Activated CD4-positive, alpha-beta T cell treated with anti-CD3 and anti-CD28 coated beads, Interleukin-2, amount 10 ng/mL, durations not matched to agents 7 days and 5 days (primary cell): ENCODE measurements at places on chromosomes 11 and 22.

DNA sequence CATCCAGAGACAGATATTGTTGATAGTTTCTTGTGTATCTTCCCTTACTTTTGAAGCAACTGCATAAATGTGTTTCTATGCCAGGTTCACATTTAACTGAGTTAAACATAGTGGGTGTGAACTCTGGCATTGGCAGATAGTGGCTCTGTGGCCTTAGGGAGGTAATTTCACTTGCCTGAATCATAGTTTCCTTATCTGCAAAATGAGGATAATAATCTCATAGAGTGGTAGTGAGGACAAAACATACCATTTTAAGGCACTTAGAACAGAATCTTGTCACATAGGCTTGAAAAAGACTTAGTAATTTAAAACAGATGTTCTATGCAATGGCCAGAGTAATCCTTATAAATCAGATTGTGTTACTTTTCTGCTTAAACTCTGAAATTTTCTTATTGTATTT, 56.4 kb upstream of the SYN3 start:
- DNase-seq = no peak

DNA sequence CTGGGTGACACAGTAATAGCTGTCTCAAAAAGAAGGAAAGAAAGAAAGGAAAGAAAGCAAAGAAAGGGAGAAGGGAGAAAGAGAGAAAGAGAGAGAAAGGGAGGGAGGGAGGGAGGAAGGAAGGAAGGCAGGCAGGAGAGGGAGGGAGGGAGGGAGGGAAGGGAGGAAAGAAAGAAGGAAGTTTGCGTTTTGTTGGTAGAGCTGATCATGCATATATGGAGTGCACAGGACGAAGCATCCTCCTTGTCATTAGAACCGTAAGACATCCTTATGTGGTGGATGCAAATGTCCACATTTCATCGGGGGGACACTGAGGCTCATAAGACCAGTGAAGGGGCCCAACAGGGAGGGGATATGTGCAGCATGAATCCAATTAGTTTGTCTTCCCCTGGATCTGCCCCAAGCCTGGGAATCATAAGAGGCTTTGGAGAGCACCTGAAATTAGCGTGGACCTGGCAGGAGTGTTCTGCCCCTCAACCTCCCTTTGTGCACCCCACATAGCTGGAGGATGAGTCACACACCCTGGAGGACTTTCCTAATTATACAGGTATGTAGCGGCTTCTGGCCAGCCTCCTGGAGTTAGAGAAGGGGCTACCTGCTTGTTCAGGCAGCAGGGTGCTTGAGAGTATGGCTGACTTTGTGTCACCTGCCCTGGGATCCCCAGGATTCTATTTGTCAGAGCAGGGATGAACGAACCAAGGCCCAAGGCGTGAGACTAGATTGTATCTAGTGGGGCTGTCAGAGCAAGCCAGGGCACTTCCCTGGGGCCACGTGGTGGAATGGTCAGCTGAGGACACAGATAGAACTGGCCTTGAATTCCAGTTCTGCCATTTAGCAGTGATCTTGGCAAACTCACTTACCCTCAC, 119.7 kb upstream of the CD82 start:
- no peak for DNase-seq

DNA sequence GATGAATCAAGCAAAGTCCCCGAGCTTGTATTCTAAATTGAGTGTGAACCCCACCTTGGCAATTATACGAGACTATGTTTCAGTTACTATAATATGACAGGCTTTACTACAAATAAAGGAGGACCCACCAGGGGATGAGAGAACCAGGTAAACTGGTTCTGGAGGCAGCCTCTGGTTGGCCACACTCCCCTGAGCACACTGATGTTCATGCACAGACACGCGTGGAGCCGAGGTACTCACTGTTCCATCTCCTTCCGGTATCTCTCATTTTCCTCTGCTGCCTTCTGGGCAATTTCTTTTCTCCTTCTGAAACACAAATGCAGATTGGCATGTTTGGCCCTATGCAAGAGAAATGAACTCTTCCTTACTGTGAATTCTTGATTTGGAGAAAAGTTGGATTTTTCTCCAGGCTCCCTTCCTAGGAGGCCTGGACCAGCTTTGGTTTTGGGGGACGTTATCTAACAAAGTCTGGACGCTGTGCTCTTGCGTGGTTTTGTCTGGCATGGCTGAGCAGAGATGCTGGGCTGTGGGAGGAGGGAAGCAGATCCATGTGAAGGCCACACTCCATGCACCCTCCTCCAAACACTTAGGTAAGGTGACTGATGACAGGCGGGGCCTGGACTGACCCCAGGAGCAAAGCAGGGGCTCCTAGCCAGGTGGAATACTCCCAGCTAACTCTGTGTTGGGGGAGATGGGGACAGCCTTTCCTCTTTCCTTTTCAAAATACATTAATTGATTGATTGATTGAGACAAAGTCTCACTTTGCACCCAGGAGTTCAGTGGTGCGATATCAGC, 22.9 kb downstream of the USH1C start:
- DNase-seq = no peak

- DNase-seq = no peak
Observed at GRCh38 chr22:31139066-31139465, 1.2 kb downstream of the PLA2G3 start.

DNA sequence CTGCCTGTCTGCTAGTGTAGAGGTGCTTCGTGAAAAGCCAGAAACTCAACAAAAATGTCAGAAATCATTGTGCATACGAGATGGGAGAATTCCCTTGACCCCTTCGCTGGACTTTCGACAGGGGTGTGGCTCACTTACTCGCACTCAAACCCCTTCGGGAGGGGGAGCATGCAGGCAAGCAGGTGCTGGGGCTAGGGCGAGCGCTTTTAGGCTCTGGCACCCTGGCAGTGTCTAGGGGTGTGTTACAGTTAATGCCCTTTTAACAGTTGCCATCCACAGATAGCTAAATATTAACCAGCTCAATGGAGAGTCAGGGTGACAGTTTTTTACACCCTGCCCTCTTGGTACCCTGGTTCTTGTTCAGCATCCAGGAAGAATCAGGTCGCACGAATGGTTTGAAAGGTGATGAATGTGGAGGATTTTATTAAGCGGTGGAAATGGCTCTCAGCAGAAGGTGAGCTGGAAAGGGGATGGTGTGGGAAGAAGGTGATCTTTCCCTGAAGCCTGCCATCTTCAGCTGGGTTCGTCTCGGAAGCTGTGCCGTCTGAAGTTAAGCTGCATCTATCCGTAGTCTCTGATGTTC, 59.6 kb upstream of the SHANK2 start:
- DNase-seq = no peak

DNA sequence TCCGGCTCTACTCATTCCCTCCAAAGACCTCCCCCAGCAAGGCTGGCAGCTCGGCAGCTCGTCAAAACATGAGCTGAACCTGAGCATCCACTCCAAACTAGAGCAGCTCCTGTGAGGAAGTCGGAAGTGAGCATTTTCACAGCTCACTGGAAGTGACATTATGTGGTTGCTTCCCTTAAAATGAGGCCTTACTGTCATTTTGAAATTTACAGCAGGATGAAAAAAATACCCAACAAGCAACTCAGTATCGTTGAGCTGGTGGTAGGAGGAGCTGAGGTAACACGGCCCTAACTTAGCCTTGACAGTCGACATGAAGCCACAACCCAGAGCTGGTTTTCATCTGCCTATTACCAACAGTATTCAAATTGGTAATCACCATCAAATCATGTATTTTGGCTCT, 38.0 kb upstream of the ARFGAP3 start:
- peak; percentile 40 for DNase-seq

DNA sequence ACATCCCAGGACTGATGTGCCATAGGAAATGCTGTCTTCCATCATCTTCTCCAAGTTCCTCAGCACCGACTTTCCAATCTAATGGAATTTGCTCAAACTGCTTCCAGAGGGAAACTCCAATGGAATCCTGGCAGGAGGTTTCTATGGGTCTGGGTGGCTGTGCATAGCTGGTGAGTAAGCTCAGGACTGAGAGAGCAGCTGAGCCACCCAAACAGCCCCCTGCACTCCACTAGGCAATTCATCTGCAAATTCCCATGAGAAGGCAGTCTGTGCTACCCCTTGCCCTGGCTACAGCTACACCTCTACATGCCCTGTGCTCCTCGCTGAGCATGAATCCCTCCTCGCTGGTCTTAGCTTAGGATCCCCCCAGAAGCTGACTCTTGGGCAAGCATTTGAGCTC, 127.9 kb upstream of the CSNK2A3 start:
- no peak for DNase-seq

- no peak for DNase-seq
Observed at GRCh38 chr11:72579816-72580641, 94.2 kb downstream of the PDE2A start.

DNA sequence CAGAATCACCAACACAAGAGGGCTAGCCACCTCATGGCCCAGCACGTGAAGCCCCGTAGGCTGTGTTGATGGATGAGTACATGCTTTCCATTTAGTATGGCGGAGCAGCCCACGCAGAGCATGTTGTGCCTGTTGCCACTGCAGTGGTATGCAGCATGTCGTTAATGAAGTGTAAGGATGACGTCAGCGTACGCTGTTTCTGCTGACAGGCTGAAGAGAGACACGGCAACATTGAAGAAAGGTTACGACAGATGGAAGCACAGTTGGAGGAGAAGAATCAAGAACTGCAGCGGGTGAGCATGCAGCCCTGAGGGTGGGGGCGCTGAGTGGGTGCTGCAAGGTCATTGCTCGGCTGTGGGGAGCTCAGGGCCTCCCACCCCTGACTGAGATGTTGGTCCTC, 62.8 kb downstream of the PPFIA1 start:
- no peak for DNase-seq

GRCh38 chr11:112877581-112877980, 83.6 kb upstream of the NCAM1 start:
- no peak for DNase-seq

DNA sequence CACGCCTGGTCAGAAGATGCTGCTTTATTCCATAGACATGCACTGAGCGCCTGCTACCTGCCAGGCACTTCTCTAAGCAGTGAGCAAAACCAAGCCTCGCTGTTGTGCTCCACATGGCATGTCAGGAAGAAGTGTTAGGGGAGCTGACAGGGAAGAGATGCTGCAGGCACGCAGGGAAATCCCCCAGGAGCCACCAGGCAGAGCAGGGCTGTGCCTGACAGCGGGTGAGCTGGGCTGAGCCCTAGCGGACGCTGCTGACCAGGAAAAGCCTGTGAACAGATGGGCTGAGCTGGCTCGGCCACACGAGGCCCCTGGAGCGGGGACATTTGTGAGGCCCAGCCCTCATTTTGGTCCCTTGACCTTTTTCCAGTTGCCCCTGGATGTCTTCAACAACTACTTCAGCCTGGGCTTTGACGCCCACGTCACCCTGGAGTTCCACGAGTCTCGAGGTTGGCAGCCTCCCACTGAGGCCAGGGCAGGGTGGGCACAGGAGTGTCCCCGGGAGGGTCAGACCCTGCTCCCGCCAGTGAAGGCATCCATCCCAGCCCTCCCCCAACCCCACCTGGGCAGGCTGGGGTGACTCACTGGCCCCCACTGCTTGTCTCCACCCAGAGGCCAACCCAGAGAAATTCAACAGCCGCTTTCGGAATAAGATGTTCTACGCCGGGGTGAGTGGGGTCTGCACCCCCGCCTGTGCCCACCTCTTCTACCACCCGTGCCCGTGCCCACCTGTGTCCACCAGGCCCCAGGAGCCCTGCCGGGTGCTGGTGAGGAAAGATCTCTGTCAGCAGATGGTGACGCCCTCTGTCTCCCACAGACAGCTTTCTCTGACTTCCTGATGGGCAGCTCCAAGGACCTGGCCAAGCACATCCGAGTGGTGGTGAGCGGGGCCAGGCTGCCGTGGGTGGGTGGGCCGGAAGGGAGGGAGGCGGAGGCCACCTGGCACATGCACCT, 7.4 kb upstream of the MDK start:
- DNase-seq = no peak

- DNase-seq = no peak
Observed at GRCh38 chr22:32808038-32808445, 6.5 kb downstream of the TIMP3 start.

GRCh38 chr11:41190437-41191082, 268.9 kb downstream of the LRRC4C start:
- no peak for DNase-seq

DNA sequence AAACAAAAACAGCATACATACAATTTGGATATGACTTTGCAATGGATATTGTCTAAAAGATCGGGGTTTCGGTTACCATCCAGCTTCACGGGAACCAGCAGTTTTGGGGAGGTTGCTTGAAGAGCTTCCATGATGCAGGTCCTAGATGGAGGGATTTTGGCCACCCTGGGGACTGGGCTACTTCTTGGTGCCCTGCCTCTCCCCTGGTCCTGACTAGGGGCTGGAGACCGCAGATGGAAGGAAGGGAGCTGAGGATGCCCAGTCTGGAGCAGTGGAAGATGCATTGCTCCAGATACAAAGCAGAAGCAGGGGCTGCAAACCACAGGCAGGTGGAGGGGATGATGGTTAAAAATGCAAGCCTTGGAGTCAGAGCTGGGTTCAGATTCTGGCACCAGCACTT, 13.5 kb downstream of the SOX10 start:
- DNase-seq = no peak

GRCh38 chr22:37223965-37224551, 11.8 kb upstream of the SSTR3 start:
- peak; percentile 46 for DNase-seq

DNA sequence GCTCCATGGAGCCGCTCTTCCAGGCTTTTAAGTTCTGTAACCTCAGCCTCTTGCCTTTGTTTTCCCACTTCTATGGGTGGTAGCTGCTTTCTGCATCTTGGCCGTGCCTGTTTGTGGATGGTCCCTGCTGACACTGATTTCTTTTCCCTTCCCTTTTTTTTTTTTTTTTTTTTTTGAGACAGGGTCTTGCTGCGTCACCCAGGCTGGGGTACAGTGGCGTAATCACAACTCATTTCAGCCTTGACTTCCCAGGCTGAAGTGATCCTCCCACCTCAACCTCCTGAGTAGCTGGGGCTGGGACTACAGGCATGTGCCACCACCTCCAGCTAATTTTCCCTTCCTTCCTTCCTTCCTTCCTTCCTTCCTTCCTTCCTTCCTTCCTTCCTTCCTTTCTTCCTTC, 57.7 kb upstream of the EP300 start:
- no peak for DNase-seq

- DNase-seq = no peak
Observed at GRCh38 chr11:6625832-6626420, 6.7 kb upstream of the TPP1 start.

DNA sequence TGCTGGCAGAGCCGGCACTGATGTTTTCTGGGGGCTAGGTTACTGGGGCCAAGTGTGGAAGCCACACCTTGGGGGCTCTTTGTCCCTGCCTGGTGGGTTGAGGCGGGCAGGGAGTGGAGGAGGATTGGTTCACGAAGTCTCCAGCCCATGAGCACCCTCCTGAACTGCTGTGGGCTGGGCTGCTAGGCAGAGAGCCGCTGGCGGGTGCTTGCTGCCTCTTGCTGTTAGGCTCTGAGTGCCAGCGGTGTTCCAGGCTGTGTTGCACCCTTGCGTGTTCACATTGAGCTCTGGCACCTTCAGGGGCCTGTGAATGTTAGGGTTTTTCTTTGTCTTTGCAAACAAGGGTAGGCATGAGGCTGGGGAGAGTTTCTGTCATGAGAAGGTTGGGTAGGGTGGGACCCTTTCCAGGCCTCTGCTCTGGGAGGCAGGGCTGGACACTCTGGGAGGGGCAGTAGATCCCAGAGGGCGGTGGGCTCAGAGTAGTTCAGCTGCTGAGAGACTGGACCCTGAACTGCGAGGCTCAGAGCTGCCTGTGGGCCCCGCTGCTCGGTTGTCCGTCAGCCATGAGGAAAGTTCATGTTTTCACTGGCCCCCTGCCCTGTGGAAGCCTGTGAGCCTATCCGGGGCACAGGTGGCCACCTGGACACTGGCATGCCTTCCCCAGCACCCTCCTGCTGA, 24.0 kb upstream of the TMEM191C start:
- peak; percentile 3 for DNase-seq
